Activated naive CD4-positive, alpha-beta T cell treated with anti-CD3 and anti-CD28 coated beads for 36 hours (primary cell): ENCODE measurements at places on chromosomes 16 and 17. TPM values are rescaled to one million over a fixed set of nuclear protein-coding genes. Genes with fewer than 3 reads are reported as not detected.
A peak's percentile ranks its signal among the peaks of the same experiment; 100 is the strongest.

- H3K4me3 ChIP-seq = no peak overlapping the region
- peak; percentile 25 for DNase-seq
- peaks cover 23% of the 10 kb centered on the region for H3K4me1 ChIP-seq
- H3K36me3 ChIP-seq = no peaks in the 10 kb centered on the region
- no peak overlapping the region for H3K27ac ChIP-seq
Observed at GRCh38 chr17:77649717-77650211, 308.7 kb upstream of the TNRC6C start.

GRCh38 chr16:85515319-85515745 lies 97.8 kb upstream of the GSE1 start:
- H3K27ac ChIP-seq = no peak overlapping the region
- no peaks in the 10 kb centered on the region for H3K4me1 ChIP-seq
- DNase-seq = no peak
- H3K27me3 ChIP-seq = no peaks in the 10 kb centered on the region

Gene INCA1
- total RNA-seq = 0.54 TPM

Gene CBLN1
- not detected for total RNA-seq
